ENCODE measurements at places on chromosomes 3 and 15.

GRCh38 chr3:113607219-113607596, 74.9 kb downstream of the SIDT1 start:
- DNase-seq, result no peak

GRCh38 chr3:57852896-57853295, 96.8 kb downstream of the SLMAP start:
- DNase-seq, result no peak

DNA sequence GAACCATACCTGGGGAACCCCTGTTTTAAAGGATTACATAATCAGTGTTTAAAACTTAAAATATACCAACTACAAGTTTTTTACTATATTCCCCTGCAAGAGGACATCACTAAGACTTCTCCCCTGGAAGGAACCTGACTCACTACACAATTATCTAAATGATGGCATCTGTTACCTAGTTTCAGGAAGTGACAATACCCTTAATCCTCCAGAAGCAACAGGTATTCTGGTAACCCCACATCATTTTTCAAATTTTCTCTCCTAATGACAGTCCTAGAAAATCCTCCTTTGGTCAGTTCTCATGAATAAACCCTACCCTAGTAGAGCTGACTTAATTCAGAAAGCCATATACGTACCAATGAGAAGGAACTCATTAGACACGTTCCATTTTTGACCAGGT, 78.4 kb downstream of the RFX7 start:
- no peak for DNase-seq

DNA sequence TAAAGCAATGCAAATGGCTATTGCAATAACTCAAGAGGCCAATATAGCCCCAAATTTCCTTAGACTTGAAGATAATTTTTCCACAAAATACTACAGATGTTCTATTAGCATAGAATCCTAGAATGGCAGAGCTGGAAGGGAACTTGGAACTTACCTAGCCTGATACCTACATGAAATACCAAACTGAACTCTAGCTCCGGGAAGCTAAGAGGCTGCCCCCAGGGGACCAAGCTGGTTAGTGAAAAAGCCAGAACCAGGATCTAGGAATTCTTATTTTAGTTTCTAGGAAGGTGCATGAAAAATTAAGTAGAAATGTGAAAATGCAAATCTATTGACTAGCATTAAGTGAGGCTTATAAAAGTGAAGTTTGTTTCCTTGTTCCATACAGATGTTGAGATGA, 256.0 kb upstream of the CBLB start:
- no peak for DNase-seq

DNA sequence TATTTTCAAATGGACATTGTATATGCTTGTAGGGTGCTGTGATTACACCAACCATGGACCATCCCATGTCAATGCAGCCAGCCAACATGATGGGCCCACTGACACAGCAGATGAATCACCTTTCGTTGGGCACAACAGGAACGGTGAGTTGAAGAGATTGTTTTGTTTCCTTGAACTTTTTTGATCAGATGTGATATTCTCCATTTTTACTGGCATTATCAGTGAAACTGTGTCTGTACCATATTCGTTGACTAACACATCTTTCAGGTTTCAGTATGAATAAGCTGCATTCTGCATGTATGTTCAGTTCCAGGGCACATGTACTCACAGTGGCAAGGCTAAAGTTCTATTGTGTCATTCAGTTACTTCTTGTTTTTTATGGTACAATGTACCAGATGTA, 655.2 kb downstream of the RBMS3 start:
- no peak for DNase-seq

GRCh38 chr3:184386047-184386806, 6.4 kb downstream of the CHRD start:
- DNase-seq, result no peak

GRCh38 chr3:104878395-104878794, 488.3 kb upstream of the ALCAM start:
- DNase-seq, result no peak

- no peak for DNase-seq
Observed at GRCh38 chr3:63949005-63949404, 36.8 kb upstream of the SCAANT1 start.

DNA sequence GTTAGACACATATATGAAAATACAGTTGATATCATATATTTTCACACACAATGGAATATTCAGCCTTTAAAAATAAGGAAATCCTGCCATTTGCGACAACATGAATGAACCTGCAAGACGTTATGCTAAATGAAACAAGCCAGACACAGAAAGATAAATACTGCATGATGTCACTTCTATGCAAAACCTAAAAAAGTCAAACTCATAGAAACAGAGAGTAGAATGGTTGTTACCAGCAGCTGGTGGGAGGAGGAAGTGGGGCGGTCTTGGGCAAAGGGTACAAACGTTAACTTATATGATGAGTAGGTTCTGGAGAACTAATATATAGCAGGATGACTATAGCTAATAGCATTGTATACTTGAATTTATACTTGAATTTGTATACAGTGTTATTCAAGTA, 213.2 kb upstream of the NR2F2 start:
- DNase-seq, result no peak

DNA sequence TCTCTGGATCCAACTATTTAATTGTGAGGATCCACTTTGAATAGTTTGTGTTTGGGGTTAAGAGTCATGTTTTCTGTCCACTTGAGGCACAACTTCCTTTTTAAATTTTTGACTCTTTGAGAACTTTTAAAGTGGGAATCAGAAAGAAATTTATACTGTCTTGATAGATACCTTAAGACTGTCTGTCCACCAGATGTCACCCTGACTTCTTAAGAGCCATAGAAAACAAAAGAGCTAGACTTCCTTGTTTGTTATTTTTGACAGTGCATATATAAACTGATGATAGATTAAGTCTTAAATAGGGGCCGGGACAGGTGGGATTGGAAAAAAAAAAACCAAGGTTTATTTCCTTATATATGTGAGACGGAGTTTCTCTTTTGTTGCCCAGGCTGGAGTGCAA, 52.1 kb upstream of the WDR72 start:
- DNase-seq, result no peak

- no peak for DNase-seq
Observed at GRCh38 chr3:64203216-64203615, 22.1 kb downstream of the PRICKLE2 start.

DNA sequence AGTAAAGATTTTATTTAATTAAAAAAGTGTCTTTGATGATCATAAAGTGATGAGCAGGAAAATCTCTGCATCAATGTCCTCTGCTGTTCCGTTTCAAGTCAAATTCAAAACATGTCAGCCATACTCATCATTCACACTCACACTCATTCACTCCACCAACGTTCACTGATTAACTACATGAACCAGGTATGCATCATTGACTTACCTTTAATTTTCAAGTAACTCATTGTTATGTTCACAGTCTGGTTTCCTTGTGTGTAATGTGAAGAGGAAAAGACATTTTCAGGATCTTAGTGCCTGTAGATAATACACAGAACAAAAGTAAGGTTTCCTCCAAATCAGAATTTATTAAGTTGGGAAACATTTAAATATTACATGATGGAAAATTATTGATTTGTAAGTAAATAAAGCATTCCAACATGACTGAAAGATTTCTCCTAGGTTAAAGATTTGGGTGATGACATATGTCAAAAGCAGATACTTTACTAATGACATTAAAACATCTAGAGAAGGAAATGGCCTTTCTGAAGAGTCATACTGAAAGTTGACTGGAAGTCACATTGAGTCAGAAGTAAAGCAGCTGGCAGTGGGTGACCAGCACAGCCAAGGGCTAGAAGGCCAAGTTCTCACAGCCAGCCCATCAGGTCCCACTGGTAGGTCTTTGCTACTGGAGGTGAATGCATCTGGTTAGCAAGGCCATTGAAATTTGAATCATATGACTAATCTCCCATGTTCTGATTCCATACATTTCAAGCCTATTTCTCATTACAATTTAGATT, 251.9 kb downstream of the CDIN1 start:
- DNase-seq, result no peak

- DNase-seq, result no peak
Observed at GRCh38 chr3:191509078-191509477, 48.1 kb downstream of the PYDC2 start.
